ENCODE measurements at places on chromosomes 2 and 18.

DNA sequence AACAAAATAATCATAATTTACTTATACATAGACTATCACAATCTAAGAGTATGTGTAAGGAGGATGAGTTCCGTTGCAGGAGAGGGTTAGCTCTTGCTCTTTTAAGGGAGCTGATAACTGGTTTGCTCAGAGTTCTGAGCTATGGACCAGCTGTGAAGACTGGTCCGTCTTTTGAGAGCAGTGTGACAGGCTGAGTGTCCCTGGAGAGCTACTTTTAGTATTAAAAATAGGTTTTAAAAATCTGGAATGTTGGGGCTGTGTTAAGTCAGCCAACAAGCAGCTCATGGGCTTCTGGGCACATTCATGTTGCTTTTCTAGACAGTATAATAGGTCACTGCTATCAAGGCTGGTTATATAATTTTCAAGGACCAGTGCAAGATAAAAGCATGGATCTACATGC is 41.5 kb upstream of the TMEM131 start:
- DNase-seq = no peak

- no peak for DNase-seq
Measured at GRCh38 chr2:157055660-157056199, 201.8 kb upstream of the GALNT5 start.

- DNase-seq = no peak
Measured at GRCh38 chr2:64220265-64220664, 76.0 kb upstream of the PELI1 start.

- no peak for DNase-seq
Measured at GRCh38 chr2:198060277-198060676, 255.9 kb downstream of the PLCL1 start.

- no peak for DNase-seq
Measured at GRCh38 chr2:236319036-236319435, 54.8 kb upstream of the ASB18 start.

DNA sequence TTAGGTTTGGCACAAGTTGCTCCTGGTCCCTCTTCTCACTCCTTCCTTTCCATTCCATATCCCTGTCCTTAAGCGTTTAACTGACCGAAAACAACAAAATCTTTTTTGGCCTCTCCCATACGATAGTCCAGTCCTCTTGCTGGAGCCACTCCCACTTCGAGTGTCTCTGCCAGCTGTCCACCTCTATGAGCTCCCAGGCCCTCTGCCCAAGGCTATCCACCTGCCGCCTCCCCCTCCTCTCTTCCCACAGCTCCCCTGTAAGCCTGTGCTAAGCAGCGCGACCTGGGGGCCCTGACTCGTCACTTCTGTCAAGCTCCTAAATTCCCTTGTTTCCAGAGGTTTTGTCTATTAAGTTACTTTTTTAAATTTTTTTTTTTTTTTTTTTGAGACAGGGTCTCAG is 47.0 kb upstream of the FOSL2 start:
- no peak for DNase-seq

- DNase-seq = no peak
Measured at GRCh38 chr2:72050734-72051133, 96.9 kb downstream of the CYP26B1 start.

DNA sequence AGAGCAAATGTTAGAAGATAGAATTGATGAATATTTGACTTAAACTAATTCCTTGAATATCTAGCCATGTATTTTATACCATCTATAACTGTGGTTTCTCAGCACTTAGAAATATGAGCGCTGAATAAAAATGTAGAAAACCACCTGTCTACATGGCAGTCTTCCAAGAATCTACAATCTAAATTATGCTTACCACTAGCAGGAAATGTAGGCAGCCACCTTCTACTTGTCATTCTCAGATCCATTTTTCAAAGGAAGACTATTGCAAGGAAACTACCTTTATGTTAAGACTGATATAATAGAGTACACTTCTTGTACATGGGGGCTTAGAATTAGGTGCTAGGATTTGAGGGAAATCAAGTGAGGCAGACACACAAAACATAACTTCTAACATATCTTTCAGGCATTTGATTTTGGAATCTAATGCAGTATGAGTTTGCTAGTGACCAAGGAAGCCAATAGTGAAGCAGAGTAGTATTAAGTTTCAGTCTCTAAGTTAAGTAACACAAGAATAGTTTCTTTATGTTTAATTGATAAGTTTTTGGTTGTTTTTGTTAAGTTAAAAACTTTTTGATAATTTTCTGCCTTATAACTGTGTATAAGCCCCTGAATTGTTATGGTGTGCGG is 175.9 kb upstream of the ITGA4 start:
- DNase-seq = no peak

- no peak for DNase-seq
Measured at GRCh38 chr2:71932037-71932779, 215.5 kb downstream of the CYP26B1 start.

GRCh38 chr2:239167011-239167673 is 233.7 kb downstream of the HDAC4 start:
- no peak for DNase-seq

- DNase-seq = no peak
Measured at GRCh38 chr18:29328932-29329331, 1152.0 kb upstream of the CDH2 start.

DNA sequence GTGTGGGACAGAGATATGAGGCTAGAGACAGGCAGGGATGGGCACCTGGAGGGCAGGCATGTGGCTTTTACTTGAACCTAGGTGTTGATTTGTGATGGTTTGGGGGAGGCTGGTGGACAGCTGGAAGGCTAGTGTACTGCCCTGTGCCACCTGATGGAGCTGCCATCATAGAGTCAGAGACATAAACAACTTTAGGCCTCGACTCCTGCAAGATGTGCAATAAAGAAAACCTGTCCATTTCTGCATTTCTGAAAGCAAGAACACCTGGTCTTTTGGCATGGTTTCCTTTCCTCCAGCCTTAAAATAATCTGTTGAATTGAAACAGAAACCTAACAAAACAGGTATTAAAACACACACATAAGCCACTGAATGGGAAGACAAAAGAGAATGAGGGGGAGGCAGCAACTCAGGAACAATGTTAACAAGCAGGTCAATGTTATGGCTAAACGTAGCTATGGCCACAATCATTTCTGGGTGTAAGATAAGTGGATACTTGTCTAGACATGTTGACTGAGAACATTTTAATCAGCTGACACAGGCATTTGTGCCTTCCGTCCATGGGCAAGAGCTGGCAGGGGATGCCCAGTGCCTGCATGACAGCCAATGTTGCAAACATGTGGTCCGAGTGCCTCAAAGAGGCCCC is 87.8 kb downstream of the KCTD1 start:
- no peak for DNase-seq

GRCh38 chr2:133940134-133940533 is 313.7 kb upstream of the MGAT5 start:
- no peak for DNase-seq

DNA sequence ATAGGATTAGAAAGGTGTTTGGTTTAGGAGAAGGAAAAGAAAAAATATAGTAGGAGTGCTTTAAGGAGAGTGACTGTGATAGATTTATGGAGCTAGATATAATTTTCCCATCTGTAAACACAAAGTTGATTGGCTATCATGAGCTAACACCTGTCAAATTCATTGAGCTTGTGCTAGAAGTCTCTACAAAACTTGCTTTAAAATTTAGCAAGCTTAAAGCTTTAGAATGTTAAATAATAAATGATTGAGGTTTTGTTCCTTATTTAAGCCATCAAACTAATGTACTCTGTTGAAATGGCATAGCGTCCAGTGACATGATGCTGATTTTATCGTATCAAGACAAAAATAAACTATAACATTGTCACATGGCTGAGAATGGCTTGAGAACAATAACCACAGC is 1497.4 kb upstream of the DDX18 start:
- no peak for DNase-seq

DNA sequence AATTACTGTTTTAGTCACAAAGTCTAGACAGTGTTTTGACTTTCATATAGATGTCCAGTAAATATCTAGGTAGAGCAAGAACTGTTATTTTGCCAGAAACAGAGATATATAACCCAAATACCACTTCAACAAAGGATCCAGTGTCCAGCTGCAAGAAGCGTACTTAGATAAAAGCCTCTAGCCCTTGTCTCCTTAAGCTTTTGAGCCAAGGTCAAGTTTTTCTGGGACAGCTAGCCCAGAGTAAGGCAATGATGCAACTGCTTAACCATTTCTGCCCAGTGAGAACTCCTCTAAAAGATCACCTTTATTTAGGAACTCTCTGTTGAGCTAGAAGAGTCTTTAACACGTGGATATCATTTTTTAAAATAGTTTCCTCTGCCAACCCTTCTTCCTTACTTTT is 1424.9 kb upstream of the NXPH2 start:
- DNase-seq = no peak

GRCh38 chr2:102423368-102423767 is 408 bp downstream of the IL18RAP start:
- no peak for DNase-seq

DNA sequence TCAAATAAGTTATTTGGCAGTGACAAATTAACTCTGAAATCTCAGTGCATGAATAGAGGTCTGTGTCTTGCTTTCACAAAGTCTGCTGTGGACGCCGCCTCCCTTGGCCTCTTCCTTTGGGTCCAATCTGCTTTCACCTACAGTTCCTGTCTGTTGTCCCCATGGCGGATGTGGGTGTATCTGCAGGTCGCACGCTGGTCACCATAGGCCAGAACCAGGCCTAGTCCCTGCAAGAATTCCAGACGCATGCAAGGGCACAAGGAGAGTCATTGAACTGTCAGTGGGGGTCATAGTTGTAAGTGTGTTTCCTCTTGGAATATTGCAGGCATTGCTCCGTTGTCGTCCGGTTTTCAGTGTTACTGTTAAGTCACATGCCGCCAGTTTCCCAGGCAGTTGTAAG is 7.4 kb downstream of the SOCS6 start:
- no peak for DNase-seq

GRCh38 chr2:11749646-11750349 is 3.4 kb downstream of the LPIN1 start:
- DNase-seq = no peak

- no peak for DNase-seq
Measured at GRCh38 chr2:203759690-203760365, 53.4 kb downstream of the CD28 start.

DNA sequence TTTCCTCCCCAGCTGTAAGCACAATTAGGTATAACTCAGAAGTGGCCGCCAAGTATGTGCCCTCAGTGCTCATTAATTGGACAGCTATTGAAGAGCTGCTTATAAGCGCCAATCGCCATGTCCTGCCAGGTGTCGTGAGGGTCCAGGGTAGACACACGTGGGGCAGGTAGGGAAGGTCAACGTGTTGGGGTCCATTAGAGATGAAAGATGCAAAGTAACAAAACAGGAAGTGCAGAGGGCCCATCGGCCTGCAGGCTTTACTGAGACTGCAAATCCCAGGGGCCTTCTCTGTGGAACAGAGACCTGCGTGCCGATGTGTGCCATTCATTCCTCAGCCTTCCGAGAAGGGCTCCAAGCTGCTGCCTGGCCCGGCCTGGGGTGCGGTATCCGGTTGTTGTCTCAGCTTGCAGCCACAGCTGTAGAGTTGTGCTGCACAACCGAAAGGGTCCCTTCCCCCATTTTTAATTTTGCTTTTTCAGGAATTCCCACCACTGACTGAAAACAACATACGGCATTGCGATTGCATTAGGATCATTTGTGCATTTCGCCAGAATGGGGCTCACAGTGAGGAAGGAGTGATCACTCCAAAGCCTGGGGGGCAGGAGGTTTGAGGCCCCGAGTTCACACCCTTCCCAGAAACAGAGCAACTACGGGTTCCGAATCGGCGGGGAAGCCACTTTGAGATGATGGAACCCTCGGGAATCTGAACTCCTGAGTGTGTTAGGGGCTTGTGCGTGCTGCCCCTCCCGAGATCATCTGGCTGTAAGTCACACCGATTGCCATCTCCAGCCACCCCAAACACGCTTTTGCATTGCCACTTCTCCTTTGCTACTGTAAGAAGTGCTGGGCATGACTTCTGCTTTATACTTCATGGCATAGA is 94.3 kb downstream of the TSHZ1 start:
- no peak for DNase-seq

- no peak for DNase-seq
Measured at GRCh38 chr18:23626451-23627279, 36.0 kb downstream of the ANKRD29 start.

DNA sequence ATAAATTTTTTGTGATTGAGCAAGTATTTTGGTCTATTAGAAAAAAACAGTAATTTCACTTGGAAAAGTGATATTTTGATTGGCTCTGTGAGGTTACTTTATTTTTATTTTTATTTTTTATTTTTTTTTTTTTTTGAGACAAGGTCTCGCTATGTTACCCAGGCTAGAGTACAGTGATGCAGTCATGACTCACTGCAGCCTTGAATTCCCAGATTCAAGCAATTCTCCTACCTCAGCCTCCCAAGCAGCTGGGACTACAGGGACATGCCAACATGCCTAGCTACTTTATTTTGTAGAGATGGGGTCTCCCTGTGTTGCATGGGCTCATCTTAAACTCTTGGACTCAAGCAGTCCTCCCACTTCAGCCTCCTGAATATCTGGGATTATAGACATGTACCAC is 60.9 kb upstream of the MGAT5 start:
- no peak for DNase-seq

DNA sequence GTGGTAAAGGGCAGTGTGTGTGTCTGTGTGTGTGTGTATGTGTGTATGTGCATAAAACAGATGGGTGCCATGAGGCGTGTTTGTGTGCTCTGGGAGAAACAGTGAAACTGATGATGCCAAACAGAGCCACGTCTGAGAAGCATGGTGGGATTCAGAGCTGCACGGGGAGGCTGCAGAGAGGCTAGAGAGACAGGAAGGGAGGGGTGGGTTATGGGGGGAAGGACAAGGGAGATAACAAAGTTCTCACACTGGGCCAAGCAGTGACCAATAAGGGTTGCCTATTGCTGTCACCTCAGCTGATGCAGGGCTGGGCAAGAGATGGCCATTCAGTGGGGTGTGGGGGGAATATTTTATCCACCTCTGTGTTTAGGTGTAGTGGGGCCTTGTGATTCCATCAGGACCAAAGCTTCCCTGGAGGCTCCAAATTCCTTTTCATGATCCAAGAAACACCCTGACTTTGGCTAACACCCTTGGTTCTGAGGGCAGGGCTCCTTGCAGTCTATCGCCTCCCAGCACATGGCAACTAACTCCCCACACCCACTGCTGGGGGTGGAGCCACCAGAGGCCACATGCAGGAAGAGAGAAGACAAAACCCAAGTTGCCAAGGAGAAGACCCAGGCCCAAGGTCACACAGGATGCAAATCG is 54.2 kb upstream of the POMC start:
- no peak for DNase-seq

DNA sequence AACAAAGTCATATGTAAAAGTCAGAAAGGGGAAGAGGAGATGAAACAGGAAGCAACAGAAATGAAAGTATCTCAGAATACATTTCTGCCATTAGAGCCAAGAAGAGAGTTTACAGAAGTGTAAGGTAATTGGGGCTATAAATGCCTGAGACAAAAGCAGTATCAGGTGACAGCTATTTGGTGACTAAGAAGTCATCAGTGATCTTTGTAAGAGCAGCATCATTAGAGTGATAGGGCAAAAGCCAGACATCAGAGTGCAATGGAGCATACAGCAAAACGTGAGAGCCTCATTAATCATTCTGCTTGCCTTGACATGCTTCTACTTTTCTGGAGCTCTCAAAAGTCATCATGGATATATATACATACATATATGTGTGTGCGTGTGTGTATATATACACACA is 804.7 kb upstream of the PIK3C3 start:
- DNase-seq = no peak
